ENCODE measurements at places on chromosomes 16 and 17.
A peak's percentile ranks its signal among the peaks of the same experiment; 100 is the strongest.

DNA sequence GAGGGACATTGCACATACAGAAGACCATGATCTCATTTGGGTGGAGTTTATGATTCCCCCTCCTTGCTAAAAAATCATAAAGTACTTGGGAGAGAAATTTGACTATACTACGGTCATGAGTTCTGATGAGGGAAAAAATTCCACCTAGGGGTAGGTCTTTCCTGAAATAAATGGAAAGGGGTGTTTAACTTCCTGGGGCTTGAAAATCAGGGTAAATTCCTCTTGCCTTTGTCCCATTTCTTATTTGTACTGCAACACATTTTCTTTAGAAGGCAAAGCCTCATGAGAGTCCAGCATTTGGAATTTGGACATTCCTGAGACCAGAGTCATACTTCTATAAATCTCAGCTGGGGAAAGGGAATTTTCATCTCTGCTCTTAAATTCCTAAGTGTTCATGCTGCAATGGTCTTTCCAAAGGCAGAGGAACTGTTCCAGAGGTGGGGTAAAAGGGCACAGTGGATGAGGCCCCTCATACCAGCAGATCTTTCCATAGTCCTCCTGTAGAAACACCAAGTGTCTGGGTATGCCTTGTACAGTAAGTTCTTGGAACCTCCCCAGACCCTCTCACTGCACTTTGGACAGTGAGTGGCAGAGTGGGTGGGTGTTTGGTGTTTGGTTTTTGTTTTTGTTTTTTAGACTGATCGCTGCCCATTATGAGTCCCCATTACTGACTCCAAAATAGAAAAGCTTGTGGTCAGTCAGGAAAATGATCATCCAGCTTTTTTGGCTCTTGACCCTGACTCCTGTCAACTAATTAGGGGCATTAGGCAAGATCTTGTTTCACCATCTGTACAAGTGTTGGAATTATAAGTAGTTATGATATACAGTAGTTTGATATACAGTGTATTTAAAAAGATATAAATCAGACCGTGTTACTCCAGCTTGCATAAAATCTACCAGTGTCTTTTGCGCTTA is 6.0 kb downstream of the LYRM1 start:
- DNase-seq: no peak

- DNase-seq: no peak
Measured at GRCh38 chr16:85878875-85879274, 20.1 kb upstream of the IRF8 start.

GRCh38 chr17:48012151-48012520 is 25.5 kb downstream of the COPZ2 start:
- DNase-seq: peak; percentile 72

GRCh38 chr16:19601083-19601976 is 45.8 kb downstream of the VPS35L start:
- DNase-seq: peak; percentile 65

- peak; percentile 16 for DNase-seq
Measured at GRCh38 chr17:792277-792676, 10.1 kb downstream of the MRM3 start.

GRCh38 chr17:33955461-33955860 is 299.6 kb upstream of the CCL2 start:
- no peak for DNase-seq

DNA sequence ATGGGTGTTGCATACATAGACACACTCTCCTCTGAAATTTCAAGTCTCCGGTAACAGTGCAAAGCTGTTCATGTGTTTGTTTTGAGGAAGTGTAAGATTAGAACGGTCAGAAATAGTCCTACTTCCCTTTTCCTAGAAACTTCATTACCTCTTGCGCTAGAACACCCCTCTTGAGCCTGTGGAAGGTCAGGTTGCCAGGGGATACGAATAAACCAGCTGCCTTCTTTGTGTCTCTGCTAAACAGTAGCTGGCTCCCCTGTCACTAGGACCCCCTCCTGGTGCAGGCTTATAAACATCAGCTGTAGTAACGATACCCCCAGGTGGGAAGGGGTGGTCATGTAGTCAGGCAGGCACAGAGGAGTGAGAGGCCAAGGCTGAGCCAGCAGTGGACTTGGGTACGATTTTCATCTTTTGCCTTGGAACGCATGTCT is 113.4 kb upstream of the RCVRN start:
- DNase-seq: peak; percentile 76
